ENCODE measurements at places on chromosomes 2 and 18.

GRCh38 chr2:200877443-200877842 is 11.4 kb downstream of the PPIL3 start:
- no peak for DNase-seq

- no peak for DNase-seq
Measured at GRCh38 chr2:109479804-109480203, 134.0 kb downstream of the SEPTIN10 start.

- DNase-seq: no peak
Measured at GRCh38 chr18:23964282-23965238, 50.0 kb upstream of the TTC39C start.

- no peak for DNase-seq
Measured at GRCh38 chr2:27765621-27766286, 5.8 kb upstream of the MRPL33 start.

DNA sequence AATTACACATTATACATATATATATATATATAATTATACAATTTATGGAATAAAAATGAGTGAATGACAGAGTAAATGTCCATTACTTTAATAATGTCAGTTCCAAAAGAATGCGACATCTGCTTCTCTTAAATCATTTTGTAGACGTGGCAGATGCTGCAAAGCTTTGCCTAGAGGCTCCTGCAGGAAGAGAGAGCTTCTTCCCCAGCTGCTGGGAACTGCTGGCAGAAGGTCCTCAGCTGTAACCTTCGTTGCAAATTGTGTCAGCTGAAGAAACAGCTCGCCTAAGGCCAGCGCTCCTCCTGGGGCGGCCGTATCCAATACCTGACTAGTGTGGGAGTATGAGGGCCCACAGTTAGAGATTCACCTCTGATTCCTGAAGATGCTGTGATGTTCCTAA is 9.6 kb upstream of the THNSL2 start:
- no peak for DNase-seq

GRCh38 chr2:160460333-160460731 is 33.3 kb downstream of the RBMS1 start:
- no peak for DNase-seq

DNA sequence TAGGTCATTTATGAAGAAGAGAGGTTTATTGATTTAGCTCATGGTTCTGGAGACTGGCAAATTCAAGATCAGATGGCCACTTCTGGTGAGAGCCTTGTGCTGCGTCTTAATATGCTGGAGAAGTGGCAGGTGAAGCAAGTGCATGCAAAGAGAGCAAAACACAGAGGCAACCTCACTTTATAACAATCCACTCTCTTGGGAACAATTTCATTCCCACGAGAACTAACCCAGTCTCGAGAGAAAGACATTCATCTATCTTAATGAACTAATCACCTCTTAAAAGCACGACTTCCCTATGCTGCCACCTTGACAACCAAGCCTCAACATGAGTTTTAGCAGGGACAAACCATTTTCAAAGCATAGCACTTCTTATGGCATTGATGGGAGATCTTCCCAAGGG is 186.5 kb upstream of the RASGRP3 start:
- DNase-seq: no peak

DNA sequence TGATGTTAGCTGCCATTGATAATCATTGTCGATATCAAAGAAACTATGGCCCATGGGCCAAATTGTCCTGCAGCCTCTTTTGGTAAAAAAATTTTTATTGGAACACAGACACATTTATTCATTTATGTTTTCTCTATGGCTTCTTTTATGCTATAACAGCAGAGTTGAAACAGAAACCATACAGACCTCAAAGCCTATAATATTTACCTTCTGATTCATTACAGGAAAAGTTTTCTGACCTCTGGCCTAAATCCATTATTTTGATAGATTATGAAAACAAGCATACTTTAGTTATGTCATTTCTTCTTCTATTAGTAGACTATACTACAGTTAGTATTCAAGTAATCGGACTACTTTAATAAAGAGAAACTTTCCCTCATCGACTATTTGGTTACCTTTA is 349.7 kb upstream of the GALNT5 start:
- DNase-seq: no peak

DNA sequence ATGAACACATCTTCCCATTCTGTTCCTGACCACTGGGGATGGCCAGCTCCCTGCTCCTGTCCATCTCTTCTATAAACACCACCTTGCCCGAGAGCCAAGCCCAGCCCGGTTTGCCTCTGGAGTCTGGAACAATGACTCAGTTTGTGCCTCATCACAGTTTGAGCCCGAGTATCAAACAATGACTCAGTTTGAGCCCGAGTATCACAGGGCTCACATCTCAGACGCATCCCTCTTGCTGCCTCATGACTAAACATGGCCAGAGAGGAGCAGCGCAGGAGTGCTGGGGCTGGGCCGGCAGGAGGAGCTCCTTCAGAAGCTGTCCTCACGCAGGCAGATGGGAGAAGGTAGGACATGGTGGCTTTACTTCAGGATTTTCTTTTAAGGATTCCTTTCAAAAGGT is 68.7 kb downstream of the PXDN start:
- DNase-seq: peak; percentile 79

GRCh38 chr2:145674705-145675104 is 1154.8 kb upstream of the ZEB2 start:
- no peak for DNase-seq

GRCh38 chr2:175874291-175874690 is 127.8 kb downstream of the LNPK start:
- no peak for DNase-seq

GRCh38 chr2:11175293-11175795 is 20.1 kb downstream of the SLC66A3 start:
- no peak for DNase-seq

GRCh38 chr2:98399140-98399539 is 45.5 kb upstream of the INPP4A start:
- no peak for DNase-seq

DNA sequence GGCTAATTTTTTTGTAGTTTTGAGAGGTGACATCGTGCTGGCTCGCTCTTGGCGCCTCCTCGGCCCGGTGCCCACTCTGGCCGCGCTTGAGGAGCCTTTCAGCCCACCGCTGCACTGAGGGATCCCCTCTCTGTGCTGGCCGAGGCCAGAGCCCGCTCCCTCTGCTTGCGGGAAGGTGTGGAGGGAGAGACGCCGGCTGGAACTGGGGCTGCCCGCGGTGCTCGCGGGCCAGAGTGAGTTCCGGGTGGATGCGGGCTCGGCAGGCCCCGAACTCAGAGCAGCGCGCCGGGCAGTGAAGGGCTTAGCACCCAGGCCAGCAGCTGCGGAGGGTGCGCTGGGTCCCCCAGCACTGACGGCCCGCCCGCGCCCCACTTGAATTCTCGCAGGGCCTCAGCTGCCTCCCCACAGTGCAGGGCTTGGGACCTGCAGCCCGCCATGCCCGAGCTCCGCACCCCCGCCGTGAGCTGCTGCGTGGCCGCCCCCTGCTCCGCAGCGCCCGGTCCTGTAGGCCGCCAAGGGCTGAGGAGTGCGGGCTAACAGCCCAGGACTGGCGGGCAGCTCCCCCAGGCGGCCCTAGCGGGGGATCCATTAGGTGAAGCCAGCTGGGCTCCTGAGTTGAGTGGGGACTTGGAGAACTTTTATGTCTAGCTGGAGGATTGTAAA is 113.2 kb upstream of the ZSWIM2 start:
- peak; percentile 24 for DNase-seq

DNA sequence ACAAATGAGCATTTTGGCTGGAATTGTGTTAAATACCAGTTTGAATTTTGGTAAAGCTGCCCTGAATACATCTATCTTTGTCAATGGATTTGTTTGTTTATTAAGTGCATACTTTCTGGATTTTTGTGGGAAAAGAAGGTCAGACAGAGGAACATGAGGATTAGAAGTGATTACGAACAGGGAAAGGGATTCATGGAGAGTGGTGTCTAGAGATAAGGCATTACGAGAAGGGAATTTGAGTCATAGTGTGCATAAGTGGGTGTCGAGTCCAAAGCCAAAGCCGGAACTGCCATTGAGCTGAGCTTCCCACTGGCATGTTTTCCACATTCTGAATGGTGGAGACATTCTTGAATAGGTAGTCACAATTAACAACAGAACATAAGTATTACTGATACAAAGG is 68.9 kb upstream of the EFEMP1 start:
- DNase-seq: no peak

- DNase-seq: no peak
Measured at GRCh38 chr2:234496055-234496834, 636 bp downstream of the ARL4C start.

- DNase-seq: no peak
Measured at GRCh38 chr2:137892739-137893138, 71.5 kb upstream of the HNMT start.

DNA sequence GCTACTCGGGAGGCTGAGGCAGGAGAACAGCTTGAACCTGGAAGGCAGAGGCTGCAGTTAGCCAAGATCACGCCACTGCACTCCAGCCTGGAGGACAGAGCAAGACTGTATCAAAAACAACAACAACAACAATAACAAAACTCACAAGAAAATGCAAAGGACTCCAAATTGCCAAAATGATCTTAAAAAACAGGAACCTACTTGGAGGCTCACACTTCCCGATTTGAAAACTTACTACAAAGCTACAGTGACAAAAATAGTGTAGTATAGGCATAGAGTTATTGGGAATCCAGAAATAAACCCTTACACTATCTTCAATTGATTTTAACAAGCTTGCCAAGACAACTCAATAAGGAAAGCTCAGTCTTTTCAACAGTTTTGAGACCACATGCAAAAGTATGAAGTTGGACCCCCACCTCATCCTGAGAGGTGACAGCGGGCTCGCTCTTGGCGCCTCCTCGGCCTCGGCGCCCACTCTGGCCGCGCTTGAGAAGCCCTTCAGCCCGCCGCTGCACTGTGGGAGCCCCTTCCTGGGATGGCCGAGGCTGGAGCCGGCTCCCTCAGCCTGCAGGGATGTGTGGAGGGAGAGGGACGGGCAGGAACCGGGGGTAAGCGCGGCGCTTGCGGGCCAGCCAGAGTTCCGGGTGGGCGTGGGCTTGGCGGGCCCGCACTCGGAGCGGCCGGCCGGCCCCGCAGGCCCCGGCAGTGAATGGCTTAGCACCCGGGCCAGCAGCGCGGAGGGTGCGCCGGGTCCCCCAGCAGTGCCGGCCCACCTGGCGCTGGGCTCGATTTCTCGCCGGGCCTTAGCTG is 18.3 kb upstream of the ACVR2A start:
- no peak for DNase-seq

GRCh38 chr2:174121175-174121574 is 127.2 kb downstream of the OLA1 start:
- DNase-seq: no peak

GRCh38 chr2:131493199-131493968 is 1.2 kb upstream of the MZT2A start:
- DNase-seq: no peak

DNA sequence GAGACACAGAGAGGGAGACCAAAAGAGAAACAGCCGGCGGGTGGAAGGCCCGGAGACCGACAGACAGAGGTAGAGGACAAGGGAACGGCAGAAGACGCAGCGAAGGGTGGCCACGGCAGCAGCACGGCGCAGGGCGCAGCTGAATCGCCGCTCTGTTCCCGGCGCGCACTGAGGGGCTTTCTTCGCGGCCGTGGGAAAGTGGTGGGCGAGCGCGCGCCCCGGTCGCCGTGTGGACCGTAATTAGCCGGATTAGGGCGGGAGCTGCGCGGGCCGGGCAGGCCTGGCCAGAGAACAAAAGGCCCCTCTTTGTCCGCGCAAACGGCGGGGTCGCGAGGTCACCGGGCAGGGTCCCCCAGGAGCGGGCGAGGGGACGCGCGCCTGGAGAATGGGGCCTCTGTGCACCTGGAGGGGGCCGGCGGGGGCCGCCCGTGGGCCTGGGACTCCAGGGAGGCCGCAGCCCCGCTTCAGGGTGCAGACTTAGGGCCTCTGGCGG is 158.3 kb downstream of the ZFP36L2 start:
- DNase-seq: no peak

DNA sequence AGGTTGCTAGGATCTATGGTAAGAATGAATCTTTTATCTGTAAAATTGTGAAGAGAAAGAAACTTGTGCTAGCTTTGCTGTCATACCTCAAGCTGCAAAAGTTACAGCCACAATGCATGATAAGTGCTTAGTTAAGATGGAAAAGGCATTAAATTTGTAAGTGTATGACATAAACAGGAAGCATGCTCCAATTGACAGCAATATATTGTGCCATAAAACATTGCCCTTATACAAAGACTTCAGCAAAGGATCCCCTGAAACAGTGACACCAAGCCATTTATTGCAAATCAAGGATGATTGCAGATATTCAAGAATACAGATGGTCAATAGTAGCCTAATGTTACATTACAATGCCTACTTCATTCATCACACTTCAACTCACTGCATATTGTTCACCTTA is 283.1 kb downstream of the CPS1 start:
- no peak for DNase-seq

GRCh38 chr2:58448065-58448507 is 207.0 kb upstream of the FANCL start:
- DNase-seq: no peak

- no peak for DNase-seq
Measured at GRCh38 chr2:44731505-44731904, 210.0 kb upstream of the SIX3 start.

- peak; percentile 66 for DNase-seq
Measured at GRCh38 chr18:48800876-48801727, 149.7 kb downstream of the SMAD7 start.

- DNase-seq: no peak
Measured at GRCh38 chr2:174535757-174536703, 49.2 kb upstream of the GPR155 start.

GRCh38 chr2:134420920-134421319 is 167.0 kb downstream of the MGAT5 start:
- no peak for DNase-seq

DNA sequence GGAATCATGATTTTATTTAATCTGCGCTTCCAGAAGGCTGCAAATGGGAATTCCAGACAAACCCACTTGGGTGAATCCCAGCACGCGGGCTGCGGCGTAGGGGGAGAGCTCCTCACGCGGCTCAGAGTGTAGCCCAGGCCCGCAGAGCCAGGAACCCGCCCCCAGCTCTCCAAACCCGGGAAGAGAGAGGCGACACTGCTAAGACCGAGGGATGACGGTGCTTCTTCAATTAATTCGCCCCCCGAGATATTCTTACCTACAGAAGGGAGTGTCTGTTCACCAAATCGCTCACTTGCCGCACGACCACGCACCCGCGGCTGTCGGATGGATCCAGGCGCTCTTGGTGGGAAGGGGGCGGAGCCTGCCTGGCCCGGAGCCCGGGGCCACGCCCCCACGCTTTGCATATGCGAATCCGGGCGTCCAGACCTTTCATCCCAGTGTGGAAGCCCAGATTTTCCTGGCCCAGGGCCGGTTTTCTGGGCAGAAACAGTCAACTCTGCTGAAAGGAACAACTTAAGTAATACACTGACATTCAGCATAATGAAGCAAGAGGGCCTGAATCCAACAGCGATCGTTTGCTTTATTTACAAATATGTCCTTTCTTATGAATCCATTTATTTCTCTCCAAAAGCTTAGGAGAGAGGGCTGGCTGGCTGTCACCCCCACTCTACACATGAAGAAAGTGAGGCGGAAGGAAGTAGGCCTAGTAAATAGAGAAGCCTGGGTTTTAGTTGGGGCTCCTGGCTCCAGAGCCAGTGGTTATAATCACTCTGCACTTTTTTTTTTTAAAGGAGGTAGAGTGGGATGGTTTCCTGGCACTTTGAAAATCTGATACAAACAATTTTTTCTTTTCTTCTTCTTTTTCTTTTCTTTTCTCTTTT is at the start of gene SLC19A3:
Gene SLC19A3 (minus strand): TSS at position 342 of the 881 bp plus-strand sequence. CDS start 15,710 bp downstream, outside the sequence.
- peak; percentile 91 for DNase-seq

Data from coronary artery (tissue), 2 donors.